Activated CD4-positive, alpha-beta T cell treated with anti-CD3 and anti-CD28 coated beads for 4 hours (primary cell): ENCODE measurements at places on chromosomes 5 and 9.
A peak's percentile ranks its signal among the peaks of the same experiment; 100 is the strongest.

- DNase-seq, result no peak
These were observed 66.7 kb downstream of the SIL1 start for GRCh38 chr5:139131465-139131864.

- peak; percentile 3 for DNase-seq
These were observed 93.3 kb downstream of the KIAA0825 start for GRCh38 chr5:94524841-94525697.

DNA sequence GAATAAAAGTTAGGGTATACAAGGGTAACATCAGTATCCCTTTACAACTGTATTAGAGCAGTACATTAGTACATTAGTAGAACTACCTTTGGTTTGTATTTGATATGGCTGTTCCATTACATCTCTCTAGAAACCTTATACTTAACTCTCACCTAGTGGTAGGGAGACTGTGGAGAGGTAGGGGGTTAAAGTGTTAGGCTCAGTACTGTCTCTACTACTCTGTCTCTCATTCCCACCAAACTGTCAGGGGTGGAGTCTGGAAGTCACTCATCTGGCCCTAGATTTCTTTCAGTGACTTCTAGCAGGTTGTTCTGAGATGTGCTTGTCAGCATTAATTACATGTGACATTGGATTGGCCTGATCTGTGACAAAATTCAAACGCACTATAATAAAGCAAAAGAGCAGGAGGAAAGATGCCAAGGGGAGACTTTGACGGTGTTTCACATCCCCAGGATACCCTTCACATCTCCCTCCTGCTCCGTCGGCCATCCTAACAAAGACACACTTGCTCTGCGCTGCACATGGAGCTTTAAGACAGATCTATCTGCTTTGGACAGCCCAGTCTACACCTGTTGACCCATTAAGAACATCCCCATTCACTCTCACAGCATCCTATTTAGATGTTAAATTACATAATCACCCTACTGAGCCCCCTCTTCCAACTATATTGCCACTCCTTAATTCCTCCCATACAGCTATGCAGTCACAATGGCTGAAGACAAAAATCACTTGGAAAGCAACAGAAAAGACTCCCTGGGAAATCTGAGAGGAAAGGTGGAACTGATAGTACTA, 1043.0 kb upstream of the DMAC1 start:
- no peak for DNase-seq

DNA sequence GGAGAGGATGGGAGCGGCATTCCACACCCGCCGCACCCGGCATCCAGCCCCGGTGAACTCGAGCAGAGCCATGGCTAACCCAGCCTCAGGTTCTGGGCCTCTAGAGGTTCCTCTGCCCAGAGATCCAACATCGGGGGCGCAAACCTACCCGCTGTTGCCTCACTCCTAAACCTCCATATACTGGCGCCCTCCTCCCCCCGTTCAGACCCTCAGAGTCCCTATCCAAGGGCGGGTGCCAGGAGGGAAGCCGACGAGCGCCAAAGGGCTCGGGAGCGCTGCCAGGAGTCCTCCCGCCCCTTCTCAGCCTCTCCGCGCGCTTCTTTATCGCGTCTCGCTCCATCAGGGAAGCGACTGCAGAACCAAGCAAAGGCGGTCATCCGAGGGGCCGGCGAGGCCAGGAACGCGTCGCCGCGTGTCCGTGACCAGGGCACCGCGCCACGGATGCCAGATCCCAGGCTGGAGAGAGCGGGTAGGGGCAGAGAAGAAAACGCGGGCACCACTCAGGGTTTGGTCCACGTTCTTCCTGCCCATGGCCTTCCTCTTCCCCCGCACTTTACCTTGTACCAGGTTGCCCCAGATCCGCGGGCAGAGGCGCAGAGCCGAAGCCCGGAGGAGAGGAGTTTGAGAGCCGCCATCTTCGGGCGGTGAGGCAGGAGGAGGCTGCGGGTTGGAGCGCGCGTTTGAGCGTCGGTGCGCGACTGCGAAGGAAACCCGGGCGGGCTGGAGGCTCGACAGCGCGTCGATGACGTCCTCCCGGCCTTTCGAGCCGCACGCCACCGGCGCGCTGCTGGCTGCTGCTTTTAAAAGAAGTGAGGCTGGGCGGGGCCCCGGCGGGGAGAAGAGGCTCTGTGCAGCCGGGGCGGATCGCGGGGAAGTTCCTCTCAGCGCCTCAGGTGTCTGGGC, at the start of gene OXCT1:
TSS of gene OXCT1 (minus strand) at position 702 of the 903 bp plus-strand sequence. CDS start at position 635, 67 bp downstream.
- DNase-seq, result peak; percentile 92

DNA sequence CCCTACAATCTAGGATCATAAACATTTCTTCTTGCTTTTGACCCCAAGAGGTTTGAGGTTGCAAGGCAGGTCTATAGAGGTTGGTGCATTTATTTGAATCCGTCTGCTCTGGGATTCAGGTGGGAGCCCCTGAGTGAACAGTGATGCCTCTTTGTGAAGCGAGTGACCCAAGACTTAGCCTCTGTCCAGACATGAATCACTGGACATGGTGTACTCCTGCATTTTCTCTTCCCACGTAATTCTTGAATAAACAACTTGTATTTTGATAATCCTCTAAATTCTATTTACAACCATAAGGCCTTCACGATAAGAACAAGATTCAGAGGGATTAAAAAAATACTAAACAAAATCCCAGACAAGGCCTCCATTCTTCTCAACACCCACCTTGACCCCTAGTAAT, 67.5 kb upstream of the PLPP6 start:
- no peak for DNase-seq

DNA sequence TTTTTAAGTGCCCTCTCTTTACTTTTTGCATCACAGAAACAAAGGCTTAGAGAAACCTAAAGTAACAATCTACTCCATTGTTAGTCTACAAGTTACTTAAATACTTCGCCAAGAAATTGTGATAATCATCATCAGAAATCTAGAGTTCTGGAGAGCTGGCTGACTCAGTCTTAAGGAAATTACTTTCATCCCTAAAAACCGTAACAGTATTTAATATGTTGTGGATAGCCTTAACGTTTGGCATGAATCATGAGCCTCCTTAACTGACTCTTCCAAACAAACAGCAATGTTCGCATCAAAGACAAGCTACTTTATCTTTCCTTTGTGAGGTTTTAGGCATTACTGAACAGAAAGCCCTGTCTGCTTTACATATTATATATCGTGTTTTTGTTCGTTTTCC, 128.7 kb downstream of the NIPBL start:
- no peak for DNase-seq

GRCh38 chr9:130823435-130823834, 11.6 kb upstream of the ABL1 start:
- DNase-seq, result no peak

DNA sequence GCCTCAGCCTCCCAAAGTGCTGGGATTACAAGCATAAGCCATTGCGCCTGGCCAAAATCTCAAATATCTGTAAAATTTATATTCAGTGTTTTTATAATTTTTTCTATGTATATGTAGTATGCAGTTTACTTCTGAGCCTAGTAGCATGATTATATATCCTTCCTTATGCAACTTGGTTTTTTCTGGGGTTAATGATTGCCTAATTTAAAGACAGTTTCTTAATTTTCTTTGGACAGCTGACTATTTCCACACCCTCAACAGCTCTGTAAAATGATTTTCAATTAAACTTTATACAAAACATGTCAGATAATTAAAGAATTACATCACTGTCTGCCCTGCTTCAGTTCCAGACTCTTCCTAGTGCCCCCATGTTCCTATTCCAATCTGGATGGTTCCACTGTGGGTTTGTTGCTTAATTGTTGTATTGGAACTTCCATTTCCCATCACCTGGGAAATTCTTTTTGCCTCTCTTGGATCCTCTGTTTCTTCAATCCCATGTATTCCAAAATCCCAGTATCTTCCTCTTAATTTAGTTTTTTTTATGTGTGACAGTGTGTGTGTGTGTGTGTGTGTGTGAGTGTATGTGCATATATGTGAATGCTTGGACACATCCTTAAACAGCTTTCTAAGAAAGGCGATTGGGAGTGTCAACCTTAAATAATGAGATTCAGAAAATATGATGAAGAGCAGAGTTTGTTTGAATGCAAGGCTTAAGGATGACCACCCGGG, 53.2 kb downstream of the C5orf22 start:
- no peak for DNase-seq

DNA sequence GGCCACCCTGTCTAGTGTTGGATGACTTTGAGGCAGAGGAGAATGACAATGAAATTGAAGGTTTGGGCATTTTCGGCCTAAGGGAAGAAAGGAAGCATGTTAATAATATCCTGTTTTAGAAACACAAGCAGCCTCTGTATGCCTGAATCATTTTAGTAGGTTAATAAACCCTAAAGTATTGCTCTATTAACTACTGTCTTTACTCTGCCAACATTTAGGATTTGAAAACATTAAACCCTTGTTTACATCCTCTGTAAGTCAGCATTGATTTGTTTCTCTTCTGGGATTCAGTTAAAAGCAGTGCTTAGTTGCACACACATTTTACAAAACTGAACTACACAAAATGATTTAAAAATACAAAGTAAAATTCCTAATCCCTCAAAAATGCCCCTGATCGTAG, 358.9 kb downstream of the ARRDC3 start:
- DNase-seq, result no peak

GRCh38 chr9:91935066-91935749, 14.8 kb downstream of the ROR2 start:
- no peak for DNase-seq

GRCh38 chr9:99459919-99460318, 237.8 kb downstream of the SEC61B start:
- DNase-seq, result no peak

GRCh38 chr5:82106207-82106606, 134.4 kb downstream of the ATG10 start:
- DNase-seq, result no peak

GRCh38 chr5:147972076-147972840, 65.9 kb upstream of the C5orf46 start:
- no peak for DNase-seq

DNA sequence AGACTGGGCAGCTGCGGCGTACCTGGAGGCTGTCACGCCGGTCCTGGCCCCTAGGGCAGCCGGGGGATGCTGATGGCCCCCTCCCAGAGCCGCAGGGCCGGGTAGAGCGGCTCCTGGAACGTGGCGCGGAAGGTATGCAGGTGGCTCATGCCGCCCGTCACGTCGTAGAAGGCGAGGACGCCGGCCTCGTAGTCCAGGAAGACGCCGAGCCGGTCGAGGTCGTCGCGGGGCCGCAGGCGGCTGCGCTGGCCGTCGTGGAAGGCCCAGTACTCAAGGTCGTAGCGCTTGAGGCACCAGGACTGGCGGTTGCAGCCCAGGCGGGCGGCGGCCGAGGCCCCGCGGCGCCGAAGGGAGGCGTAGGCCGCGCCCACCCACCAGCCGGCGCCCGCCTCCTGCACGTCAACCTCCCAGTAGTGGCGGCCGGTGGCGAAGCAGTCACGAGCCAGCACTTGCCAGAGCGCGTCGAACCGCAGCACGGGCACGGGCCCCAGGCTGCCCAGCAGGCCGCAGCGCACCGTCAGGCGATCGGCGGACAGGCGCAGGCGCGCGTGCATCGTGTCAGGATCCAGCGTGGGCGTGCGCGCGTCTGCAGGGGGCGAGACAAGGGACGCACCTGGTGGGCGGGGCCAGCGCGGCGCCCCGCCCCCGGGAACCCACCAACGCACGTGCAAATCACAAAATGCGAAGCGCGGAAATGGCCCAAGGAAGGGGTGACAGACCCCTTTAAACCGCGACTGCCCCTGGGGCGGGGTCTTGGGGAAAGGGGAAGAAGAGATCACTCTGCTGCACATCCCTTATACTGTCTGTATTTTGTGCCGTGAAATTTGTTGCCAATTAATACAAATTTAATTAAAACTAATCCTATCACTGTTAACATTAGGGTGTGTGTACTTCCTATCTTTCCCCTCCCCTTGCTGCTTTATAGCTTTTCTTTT, 31.2 kb downstream of the NANS start:
- no peak for DNase-seq

DNA sequence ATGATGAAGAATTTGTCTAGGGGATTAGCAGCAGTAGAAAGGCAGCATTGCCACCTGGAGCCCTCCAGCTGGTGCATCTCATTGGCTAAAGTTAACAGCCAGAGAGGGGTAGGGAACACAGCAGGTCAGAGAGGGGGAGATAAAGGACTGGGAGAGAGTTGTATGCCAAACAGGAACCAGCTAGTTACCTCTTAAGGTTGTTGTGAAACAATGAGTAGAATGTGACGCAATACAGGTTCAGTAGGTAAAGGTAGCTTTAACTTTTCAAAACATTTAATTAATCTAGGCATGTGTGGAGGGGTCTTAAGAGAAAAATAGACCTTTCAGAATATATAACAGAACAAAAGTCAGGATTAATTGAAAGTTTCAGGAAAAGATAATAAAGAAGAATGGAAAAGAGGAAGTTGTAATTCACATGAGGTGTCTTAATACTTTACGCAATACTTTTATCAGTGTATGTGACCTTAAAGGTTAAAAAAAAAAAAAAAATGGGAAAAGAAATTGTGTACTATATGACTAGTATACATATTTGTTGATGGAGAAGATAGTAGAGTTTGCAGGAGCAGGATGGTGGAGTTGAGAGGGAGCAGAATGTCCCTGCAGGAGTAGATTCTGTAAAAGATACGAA, 14.3 kb downstream of the FBXO38 start:
- DNase-seq, result no peak

GRCh38 chr5:15598294-15598902, 98.4 kb downstream of the FBXL7 start:
- no peak for DNase-seq

- no peak for DNase-seq
These were observed 35.8 kb downstream of the HINT1 start for GRCh38 chr5:131129306-131129705.

DNA sequence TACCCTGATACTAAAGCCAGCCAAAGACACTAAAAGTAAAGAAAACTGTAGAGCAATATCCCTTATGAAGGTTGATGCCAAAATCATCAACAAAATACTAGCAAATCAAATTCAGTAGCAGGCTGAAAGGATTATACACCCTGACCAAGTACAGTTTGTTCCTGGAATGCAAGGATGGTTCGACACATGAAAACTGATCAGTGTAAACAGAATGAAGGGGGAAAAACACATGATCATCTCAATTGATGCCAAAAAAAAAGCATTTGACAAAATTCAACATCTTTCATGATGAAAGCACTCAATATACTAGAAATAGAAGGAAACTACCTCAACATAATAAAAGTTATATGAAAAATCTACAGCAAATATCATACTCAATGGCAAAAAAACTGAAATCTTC, 43.5 kb upstream of the LRRC14B start:
- no peak for DNase-seq

DNA sequence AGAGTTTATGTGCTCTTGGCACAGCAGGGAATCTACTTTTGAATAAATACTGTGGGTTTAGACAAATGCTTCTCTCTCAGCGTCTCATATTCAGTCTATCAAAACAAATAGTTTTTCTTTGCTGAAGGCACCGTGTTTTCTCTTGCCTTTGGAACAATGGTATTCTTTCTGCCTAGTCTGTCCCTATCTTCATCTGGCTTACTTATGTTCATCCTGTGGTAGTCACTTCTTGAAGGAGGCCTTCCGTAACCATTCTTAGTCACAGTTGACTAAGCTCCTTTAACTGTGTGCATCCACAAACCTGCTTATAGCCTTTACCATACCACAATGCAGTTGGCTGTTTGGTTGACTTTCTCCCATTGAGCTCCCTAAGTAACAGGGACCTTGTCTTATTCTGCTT, 45.9 kb downstream of the LARP1 start:
- no peak for DNase-seq

DNA sequence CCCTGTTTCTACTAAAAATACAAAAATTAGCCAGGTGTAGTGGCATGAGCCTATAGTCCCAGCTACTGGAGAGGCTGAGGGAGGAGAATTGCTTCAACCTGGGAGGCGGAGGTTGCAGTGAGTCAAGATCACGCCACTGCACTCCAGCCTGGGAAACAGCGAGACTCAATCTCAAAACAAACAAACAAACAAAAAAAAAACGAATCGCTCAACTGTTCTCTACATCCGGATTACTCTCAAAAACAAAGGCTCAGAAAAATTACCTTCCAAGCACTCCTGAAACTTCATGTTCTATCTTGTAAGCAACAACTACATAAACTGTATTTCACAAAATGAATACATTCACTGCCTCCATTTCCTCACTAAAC, 14.0 kb downstream of the UBAP2 start:
- DNase-seq, result no peak
